Fibroblast of skin of scalp (primary cell): ENCODE measurements at places on chromosomes 5 and 9.

GRCh38 chr9:13786711-13787110 is 507.2 kb upstream of the MPDZ start:
- no peak for DNase-seq

DNA sequence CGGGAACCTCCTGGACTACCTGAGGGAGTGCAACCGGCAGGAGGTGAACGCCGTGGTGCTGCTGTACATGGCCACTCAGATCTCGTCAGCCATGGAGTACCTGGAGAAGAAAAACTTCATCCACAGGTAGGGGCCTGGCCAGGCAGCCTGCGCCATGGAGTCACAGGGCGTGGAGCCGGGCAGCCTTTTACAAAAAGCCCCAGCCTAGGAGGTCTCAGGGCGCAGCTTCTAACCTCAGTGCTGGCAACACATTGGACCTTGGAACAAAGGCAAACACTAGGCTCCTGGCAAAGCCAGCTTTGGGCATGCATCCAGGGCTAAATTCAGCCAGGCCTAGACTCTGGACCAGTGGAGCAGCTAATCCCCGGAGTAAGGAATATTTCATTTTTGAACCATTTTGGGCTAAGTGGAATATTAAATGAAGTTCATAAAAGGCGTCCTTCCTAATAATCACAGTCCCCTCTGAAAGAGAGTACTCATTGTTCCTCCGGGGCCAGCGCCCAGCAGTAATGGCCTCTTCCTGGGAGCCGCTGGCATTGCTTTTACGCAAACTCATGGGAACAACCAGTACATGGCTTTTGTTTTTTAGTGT is 23.6 kb downstream of the QRFP start:
- no peak for DNase-seq

- DNase-seq: peak; percentile 90
Measured at GRCh38 chr9:8419596-8420275, 620.2 kb upstream of the DMAC1 start.

DNA sequence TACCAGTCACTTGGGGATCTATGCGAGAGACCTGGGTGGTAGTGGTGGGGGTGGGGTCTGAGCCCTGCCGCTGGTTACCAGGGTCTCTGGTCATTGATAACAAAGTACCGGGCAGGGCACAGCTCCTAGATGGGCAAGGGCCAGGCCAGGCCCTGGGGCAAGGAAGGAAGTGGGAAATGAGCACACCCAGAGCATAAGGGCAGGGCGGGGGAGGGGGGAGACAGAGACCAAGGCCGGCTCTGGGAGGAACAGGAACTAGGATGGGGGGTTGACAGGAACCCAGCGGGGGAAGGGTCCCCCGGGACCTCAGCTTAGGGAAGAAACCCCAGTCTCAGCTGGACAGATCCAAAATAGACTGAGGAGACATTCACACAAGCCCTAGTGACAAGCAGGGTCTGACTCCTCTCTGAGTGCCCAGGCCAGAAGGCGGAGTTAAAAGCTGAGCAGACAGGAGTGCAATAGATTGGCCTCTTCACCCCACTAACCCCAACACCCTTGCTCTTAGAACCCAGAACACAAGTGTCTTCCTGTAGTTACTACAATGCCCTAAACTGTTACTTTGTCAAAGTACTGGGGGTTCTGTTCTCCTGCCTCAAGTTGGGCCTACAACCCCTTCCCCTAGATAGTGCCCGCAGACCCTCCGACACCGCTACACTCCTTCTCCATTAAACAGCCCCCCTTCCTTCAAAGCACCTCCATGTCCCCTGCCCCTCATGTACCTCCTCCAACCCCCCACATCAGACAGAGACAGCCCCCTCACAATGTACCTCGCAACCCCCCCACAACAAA is 628 bp downstream of the ATOSB start:
- peak; percentile 84 for DNase-seq

DNA sequence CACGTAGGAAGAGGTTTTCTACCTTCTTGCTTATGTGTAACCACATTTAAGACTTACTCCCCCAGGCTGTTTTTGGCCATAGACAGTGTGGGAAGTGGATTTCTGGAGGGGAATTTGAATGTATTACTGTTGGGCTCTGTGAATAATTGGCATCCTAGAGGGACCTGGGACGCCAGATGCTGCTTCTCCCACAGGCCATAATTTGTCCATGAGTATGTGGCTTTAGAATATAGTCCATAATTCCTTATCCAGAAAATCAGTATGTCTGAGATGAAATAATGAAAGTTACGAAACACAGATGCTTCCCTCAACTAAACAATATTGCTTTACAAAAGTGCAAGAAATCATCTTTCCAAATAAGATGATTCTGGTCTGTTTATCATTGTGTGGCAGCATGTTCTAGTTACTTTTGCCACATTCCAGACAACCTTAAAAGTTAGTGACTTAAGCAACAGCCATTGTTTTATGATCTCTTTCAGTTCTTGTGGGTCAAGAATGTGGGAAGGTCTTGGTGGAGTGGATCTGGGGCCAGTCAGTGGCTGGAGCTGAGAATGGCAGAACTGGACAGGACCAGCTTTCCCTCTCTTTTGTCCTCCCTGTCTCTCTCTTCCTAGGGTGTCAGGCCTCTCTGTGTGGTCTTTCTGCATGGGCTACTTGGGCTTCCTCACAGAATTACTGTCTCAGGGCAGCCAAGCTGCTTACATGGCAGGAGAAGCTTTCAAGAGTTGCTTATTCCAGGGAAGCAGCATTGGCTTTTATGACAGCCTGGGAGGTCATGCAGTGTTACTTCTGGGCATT is 79.4 kb downstream of the FBXL7 start:
- no peak for DNase-seq

GRCh38 chr5:5592541-5592940 is 170.1 kb downstream of the ICE1 start:
- no peak for DNase-seq
